ENCODE measurements at places on chromosomes 7 and 10.
A peak's percentile ranks its signal among the peaks of the same experiment; 100 is the strongest.

DNA sequence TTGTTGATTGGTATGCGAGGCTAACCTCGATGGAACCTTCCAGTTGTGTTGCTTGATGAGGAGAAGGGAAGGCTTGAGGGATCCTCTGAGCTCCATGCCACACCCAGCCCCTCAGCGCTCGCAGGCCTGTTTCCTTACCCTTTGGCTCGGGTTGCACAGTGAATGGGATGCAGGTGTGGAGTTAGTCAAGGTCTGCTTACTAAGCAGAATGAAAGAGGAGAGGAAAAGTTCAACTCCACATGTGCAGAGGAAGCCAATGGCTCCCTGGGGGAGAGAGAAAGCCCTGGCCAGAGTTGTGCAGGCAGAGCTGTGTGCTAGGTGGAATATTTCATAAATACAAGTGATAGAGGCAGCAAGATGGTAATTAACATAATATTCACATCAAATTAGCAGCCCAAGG is 85.5 kb downstream of the JCAD start:
- no peak for DNase-seq

DNA sequence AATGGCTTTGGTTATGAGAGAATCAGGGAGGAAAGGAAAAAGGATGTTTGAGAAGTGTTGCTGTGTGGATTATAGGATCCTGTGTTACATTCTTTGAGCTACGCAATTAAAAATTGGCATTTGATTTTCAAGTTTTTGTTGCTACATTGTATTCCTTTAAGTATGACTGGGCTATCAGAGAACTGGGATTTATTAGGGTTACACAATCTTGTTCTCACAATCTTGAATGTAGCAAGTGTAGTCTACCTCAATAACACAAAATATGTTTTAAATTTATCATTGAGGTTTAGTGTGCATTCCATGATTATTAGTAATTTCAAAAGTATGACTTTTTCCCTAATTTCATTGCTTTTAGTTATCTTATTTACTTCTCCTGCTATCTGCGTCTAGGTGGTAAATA is 113.9 kb downstream of the CACNB2 start:
- no peak for DNase-seq

GRCh38 chr10:5963591-5963990 is 13.8 kb downstream of the IL15RA start:
- DNase-seq, result no peak

- DNase-seq, result no peak
These were observed 5.4 kb upstream of the ANKRD7 start for GRCh38 chr7:118219157-118219512.

- DNase-seq, result no peak
These were observed 144.7 kb downstream of the CCSER2 start for GRCh38 chr10:84473136-84473535.

DNA sequence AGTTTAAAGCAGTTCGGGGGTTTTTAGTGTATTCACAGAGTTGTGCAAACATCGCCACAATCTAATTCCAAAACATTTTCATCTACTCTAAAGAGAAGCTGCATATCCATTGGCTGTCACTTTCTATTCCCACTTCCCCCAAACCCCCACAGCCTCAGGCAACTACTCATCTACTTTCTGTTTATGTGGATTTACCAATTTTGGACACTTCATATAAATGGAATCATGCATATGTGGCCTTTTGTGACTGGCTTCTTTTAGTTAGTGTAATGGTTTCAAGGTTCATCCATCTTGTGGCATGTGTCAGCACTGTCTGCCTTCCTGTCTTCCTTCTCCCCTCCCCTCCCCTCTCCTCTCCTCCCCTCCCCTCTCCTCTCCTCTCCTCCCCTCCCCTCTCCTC is 78.5 kb upstream of the FZD1 start:
- no peak for DNase-seq

GRCh38 chr7:159030490-159031134 is 114.1 kb downstream of the VIPR2 start:
- DNase-seq, result peak; percentile 77

- DNase-seq, result no peak
These were observed 66.4 kb upstream of the MRLN start for GRCh38 chr10:59819683-59820082.

GRCh38 chr7:150381096-150381495 is 2.0 kb downstream of the ZNF775 start:
- DNase-seq, result no peak

DNA sequence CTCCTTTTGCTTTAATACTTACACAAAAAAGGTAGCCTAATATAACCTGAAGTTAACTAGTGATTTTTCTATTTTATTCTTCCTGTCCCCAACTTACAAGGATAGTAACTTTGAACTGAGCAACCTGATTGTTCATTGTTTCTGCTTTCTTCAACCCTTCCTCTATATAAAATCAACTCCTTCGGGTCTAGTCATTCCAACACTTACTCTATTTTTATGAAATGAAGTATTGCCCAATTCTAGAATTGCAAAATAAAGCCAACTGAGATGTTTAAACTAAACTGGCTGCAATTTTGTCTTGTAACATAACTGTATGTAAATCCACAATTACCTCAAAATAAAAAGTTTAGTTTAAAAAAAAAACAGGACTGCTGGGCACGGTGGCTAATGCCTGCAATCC is 20.3 kb upstream of the DNA2 start:
- DNase-seq, result no peak

DNA sequence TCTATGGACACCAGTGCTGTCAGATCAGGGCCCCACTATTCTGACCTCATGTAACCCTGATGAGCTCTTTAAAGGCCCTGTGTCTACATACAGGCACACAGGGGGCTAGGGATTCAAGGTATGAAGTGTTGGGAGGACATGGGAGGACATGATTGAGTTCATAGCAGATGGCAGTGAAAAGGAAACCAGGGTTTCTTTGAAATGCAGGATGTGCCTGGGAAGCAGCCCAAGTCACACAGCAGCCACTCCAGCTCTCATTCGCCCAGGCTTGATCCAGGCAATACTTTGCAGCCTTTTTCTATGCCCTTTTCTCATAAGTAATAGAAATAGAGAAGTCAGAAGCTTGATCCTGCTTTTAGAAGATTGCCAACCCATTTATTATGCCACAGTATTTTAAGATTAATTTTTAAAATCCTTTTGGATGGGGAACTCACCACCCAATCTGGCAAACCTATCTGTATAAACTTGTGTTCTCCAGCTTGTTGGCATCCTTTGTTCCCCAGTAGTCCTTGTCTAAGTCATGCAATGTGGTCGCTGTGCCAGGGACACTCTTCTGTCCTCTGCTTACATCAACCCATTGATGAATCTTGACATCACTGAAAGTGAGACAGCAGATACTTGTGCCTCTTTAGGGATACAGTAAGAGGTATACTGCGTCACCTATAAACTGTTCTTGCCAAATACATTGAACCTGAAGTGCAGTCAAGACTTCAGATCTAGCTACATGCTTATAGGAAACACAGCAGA is 95.0 kb downstream of the TAF3 start:
- no peak for DNase-seq

DNA sequence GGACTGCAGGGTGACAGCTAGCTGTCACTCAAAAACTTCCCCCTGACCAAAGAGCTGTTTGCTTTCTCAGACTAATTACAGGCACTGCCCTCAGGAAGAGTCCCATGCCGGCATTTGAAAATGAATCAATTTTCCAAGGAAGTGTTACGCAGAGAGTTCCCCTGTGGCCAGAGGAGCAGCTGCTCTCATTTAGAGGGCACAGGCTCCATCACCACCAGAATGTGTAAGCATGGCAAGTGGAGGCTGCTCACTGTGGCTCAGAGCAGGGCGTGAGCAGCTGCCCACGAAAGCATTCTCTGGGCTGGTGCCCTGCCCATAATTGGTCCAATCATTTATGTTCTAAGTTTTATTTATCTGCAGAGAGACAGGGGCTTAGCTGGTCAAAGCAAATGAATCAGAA is 202.2 kb downstream of the RAMP3 start:
- no peak for DNase-seq

DNA sequence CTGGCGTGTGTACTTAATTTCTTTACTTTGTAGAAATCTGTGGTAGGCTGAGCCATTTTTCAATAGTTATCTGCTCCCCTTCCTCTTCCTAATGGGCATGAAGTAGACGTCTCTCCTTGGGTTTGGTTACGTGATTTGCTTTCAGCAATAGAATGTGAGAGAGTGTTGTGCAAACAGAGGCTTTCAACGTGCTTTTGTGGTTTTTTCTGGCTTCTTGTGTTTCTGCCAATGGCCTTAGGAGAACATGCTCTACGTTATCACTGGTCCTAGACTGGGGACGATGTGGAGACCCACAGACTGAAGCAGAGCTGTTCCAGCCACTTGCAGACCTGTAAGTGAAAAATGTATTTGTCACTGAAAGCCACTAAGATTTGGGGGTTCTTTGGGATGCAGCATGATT is 107.2 kb upstream of the NPTX2 start:
- no peak for DNase-seq

DNA sequence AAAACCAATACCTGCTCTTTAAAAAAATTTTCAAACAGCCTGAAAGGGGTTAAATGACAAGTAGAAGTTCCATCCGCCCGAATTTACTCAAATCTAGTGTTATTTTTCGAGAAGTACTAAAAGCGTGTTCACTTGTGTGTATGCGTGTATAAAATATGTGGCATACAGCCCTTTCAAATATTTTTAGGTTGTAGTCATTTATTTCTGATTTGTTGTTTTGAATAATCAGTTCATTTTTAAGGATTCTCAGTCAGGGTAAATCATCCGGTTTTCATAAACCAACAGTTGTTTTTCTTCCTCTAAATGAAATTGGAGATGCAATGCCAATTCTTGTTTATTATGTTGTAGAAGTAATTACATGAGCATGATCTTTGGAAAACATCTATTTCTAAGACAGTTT is 6.9 kb upstream of the SUN1 start:
- no peak for DNase-seq

DNA sequence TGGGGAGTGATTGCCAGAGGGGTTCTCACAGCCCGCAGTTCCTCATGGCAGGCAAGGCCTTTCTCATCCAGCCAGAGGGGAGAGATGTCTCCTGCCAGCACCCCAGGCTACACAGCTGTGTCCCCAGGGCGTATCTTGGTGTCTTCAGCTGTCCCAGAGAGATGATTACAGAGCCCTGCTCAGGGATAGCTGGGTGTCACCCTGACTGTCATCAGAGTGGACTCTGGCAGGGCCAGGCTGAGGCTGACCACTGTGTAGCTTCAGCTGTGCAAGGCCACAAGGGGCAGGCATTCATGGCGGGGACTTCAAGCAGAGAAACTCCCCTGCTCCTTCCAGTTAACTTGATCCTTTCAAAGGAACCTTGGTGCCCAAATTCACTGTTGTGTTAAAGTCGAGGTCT is 124.2 kb downstream of the RGS10 start:
- DNase-seq, result no peak

DNA sequence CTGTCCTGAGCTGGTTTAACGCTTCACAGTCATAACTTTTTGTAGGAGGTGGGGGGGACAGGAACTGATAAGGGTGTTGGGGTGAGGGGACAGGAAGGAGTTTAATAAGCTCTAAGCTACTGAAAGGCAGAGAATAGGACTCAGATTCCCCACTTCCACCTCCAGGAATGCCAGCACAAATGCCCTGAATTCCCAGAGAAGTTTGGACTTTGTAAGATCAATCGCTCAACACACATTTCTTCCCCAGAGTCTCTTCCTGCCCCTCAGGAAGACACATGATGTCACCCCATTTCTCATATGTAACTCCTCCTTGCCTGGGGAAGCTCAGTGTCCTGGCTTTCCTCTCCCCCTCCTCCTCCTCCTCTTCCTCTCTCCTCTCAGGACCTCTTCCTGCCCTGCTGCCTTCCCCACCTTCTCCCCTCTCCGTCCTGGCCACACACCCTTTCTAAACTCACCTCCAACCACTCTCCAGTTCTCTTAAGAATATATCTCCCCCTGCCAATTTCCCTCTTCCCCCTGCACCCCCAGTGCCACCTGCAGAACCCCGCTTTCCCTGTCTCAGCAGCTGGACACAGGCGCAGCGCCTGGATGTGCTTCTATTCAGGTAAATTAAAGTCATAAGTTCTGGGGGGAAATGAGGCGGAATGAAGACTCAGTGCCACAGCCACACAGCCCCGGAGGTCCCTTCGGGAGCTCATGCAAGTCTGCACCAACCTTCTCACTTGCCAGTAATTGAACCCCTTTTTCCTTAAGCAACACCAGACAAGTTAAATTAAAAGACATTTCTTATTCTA is 5.3 kb upstream of the LOXL4 start:
- no peak for DNase-seq

GRCh38 chr7:88835147-88835728 is 39.7 kb upstream of the TEX47 start:
- peak; percentile 31 for DNase-seq

- DNase-seq, result no peak
These were observed 96.3 kb downstream of the PRPF18 start for GRCh38 chr10:13683017-13683416.

DNA sequence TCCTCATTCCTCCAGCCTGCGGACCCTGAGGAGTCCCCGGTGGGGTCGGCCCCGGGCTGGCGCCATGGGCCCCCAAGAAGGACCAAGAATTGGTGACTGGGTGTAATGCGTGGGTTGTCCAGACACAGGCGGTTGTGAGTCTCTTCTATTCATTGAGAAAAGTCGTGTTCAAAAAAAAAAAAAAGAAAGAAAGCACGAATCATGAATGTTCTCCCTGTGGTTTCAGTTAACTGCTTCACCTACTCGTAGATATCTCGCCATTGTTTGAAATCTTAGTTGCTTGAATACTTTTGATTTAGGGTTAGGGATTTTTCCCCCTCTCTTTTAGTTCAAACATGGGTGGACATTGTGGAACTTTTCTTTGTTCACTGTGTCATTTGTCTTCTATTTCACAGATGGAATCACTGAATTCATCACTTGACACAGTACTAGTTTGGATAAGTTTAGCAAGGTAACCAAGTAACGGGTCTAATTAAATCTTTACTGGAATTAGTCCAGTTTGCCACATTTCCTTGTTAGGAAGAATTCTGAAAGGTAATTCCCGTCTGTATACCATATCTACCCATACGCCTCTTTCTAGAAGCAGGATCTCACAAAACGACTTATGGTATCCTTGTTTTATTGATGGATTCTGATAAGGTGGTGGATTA is 775 bp downstream of the STARD3NL start:
- DNase-seq, result no peak

DNA sequence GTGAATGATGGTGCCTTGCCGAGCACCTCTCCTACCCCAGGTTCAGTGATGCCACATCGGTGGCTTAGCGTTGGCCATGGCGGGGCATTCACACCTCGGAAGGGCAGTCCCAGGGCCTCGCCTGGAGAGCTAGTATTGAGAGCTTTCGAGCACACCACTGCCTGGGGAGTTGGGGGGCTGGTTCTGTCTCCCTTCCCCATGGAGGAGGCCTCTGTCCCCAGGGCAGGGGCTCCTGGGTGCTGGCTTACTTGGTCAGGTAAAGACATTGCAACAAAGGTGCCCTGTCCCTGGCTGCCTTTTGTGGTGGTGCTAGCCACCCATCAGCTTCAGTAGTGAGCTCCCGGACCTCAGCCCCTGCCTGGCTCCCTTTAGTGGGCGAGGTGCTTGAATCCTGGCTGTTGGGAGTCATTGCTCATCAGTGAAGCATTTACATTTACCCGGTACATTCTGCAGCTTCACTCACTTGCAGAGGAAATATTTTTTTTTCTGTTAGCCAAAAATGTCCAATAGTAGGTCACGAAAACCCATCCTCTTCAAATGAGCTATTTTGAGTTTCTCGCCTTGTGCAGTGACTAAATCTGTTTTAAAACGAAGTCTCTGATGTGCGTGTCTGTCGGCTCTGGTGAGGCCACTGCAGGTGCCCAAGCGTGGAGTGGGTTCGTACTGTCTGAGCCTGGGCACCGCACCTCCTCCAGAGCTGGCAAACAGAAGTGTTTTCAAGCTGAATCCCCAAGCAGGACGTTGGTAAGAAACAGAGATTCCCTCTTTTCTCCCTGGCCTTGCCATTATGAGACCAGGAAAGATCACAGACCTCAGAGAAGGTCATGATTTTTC is 95.5 kb downstream of the INPP5A start:
- DNase-seq, result no peak

GRCh38 chr7:158064631-158065030 is 523.0 kb downstream of the PTPRN2 start:
- no peak for DNase-seq

Measured in HEK293T (cell line).